ENCODE measurements at places on chromosomes 1 and 21.

DNA sequence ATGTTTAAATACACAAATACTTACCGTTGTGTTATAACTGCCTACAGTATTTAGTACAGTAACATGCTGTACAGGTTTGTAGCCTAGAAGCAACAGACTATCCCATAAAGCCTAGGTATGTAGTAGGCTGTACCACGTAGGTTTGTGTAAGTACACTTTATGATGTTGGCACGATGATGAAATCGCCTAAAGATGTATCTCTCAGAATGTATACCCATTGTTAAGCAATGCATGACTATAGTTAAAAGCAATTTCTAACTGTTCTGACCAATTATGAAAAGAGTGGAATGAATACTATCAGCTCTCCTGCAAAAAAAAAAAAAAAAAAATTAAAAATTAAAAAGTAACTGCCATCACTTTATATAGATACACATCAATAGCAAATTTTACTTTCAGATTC is 11.4 kb downstream of the HP1BP3 start:
- no peak for DNase-seq

DNA sequence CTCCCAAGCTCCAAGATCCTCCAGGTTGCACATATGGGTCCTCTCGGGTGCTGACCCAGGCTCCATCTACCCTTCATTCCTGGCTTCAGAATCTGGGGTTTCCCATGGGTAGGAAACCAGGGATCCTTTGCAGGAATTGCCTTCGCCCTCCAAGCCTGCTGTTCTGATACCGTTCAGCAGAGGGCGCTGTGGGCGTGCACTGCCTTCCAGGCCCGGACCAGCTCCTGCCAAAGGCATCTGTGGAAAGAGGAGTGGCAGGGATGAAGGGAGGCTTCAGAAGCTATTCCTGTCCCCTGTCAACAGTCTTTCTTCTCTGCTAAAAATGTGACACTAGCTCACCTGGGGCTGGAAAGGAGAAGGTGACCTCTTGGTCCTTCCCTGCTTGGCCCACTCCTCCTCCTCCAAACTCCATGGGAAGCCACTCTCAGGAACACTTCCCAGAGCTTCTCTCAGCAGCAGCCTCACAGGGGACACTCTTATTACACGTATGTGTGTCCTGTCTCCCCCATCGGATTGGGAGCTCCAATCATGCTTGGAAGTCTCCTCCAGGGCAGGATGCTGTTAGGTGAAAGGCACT is 71.2 kb downstream of the VWA5B1 start:
- peak; percentile 69 for DNase-seq

DNA sequence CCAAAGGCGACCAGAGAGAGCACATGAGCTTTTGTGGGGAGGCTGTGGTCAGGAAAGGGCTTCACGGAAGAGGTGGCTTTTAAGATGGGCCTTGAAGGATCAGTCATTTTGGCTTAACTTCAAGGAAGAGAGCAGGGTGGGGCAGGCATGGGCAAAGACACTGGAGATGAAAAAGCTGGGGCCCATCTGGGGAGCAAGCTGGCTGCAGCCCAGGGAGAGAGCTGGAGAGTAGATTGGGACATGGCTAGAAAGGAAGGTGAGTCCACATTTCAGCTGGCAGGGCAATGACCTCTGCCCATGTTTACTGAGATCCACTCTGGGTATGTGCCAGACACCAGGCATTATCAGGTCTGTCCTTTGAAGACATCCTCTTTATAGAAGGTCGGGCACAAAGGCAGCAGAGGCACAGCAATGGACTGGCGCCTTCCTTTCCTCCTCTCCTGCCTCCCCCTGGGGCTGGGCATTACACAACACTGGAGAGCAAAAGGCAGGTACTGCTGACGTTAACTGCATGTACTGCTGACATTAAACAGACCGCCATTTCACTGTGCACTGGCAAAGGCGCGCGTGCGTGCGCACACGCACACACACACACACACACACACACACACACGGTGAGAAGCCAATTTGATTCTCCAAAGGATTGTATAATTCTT is 2.2 kb upstream of the UBXN10 start:
- no peak for DNase-seq

- no peak for DNase-seq
Measured at GRCh38 chr1:51032936-51033335, 62.9 kb downstream of the CDKN2C start.

GRCh38 chr1:212975111-212975918 is 25.0 kb downstream of the VASH2 start:
- DNase-seq, result no peak

DNA sequence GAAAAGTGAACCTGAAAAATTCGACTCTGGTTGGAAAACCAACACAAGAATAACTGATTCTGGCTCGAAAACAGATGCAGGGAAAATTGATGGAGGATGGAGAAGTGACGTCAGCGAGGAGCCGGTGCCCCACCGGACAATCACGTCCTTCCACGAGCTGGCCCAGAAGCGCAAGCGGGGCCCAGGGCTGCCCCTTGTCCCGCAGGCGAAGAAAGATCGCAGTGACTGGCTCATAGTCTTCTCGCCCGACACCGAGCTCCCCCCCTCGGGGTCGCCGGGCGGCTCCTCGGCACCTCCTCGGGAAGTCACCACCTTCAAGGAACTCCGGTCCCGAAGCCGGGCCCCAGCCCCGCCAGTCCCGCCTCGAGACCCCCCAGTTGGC is 1.9 kb downstream of the RUSC1 start:
- DNase-seq, result no peak

DNA sequence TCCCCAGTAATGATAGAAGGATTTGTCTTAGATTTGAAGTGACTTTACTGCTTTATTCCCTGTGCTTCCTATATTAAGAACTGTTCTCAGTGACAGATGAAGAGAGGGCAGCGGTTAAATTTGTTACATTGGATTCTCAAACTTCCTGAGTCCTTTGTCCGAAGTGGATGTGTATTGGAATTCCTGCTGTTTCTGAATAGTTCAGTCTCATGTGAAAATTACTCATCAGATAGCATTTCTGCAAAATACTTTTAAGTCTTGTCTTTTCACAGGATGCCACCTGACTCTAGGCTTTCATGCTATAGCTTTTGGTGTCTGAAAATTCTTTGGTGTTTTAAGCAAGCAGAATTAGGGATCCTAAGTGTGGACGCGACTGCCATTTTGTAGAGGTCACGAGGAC is 83.6 kb downstream of the PRDM2 start:
- DNase-seq, result no peak

GRCh38 chr1:38746941-38747600 is 112.5 kb downstream of the RRAGC start:
- DNase-seq, result no peak

- DNase-seq, result no peak
Measured at GRCh38 chr1:8078176-8078671, 52.1 kb upstream of the ERRFI1 start.

DNA sequence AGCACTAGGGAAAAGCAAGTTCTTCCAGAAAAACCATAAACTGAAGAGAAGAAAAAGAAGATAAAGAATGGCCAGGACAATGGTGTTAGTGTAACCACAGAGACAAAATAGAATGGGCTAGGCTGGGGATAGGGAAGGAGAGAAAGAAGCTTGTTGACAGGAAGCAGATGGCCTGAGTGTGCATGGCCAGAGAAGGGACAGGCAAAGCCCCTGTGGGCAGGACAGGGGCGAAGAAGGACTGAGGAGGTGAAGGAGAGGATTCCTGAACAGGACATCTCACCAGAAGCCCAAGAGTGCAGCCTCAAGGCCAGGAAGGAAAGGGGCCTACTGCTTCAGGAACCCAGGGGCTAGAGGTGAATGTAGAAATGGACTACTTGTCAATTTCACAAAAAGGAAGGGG is 29.3 kb downstream of the IQGAP3 start:
- DNase-seq, result no peak

- DNase-seq, result no peak
Measured at GRCh38 chr21:43365611-43366426, 61.1 kb downstream of the SIK1 start.

DNA sequence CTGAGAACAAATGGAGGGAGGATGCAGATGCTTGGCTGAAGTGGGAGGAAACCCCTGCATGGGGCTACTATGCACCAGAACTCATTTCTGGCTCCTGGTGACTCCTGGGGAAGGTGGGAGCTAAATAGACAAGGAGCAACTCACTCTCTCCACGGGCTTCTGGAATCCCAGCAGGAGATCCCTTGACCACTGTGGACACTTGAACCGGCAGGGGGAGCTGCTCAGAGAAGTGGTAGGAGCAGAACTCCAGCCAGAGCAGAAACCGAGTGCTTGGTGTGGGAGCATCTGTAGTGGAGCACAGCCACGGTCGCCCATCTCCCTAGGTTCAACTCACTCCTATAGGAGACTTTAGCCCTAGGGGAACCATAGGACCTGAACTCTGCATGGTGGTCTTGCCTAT is 205.6 kb upstream of the GJB5 start:
- DNase-seq, result no peak

- no peak for DNase-seq
Measured at GRCh38 chr21:45721671-45722070, 78.1 kb downstream of the PCBP3 start.

DNA sequence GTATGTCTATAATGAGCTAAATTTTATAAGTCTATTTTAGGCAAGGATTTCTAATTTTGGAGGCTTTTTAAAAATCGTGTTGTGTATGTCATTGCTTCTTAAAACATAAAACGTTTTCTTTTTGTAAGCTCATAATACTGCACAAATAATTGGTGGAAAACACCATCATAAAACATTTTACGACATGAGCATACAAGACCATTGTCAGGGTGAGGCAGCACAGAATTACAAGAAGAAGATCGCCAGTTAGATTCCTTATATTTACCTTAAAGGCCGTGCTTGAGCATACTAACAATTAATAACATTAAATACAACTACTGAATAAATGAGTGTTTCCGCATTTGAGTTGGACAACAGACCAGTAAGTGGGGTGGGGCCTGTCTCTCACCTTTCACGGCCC is 19.1 kb upstream of the LMX1A start:
- no peak for DNase-seq

DNA sequence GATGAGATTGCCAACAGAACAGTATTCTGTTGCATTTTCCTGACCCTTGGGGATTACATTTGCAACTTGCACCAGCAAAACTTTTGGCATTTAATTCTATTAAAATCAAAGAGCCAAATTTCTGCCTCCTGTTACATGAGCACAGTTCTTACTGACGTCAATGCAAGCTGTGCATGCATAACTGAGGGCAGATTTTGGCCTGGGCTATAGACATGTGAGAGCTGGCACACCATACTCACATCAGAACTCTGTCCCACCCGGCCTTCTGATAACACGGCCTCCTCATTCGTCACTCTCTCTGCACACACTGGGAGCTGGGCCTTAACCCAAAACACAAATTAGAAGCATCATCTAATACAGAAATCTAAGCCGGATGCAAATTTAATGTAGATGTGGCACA is 31.5 kb downstream of the PAPPA2 start:
- DNase-seq, result no peak

DNA sequence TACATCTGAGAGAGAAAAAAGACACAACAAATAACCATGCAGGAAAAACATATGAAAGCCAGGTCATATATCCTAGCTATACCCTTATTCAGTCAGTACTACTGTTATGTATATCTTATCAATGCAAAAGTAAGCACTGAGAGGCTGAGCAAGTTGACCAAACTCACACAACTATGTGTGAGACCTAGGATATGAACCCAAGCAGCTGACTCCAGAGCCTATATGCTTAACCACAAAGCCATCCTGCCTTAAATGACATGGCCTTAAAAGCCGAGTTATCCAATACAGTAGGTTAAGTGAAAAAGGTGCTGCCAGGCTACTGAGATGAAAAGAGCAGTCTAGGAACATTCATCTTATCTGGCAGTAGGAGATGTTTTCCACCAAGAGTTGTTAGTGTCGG is 151.6 kb downstream of the RERE start:
- DNase-seq, result no peak

DNA sequence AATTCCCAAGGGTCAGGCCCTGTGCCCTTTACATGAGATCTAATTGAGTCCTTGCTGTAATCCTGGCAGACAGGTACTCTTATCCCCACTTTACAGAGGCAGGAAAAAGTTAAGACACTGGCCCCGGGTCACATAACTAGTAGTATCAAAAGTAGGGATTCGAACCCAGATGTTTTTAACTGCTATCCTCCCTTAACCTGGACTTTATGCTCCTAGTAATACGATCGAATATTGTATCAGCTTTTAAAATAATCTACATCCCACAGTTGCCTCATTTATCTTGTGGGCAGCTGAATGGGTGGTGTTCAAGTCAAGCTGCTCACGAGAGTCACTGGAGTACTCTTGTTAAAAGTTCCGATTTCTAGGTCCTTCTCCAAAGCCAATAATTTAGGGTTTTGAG is 25.5 kb upstream of the TMEM51 start:
- no peak for DNase-seq

DNA sequence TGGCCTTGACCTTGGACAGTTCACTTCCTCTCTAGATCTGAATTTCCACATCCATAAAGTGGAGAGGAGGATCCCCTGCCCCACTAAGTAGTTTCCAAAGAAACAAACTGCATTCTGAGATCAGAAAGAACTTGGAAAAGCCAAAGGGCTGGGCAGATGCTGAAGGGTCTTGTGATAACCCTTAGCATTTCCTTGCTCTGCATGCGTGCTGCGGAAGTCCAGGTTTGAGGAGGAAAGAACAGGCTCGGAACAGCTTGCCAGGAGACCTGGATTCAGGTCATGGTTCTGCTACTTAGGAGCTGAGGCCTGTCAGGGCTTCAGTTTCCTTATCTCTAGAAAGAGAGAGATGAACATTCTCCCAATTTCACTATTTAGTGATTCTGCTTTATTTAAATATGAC is 27.2 kb downstream of the IGFN1 start:
- DNase-seq, result no peak

- DNase-seq, result no peak
Measured at GRCh38 chr1:174447866-174448530, at the start of gene GPR52. Gene GPR52 (plus strand): TSS chr1:174447964. CDS start chr1:174448112, 148 bp downstream.

DNA sequence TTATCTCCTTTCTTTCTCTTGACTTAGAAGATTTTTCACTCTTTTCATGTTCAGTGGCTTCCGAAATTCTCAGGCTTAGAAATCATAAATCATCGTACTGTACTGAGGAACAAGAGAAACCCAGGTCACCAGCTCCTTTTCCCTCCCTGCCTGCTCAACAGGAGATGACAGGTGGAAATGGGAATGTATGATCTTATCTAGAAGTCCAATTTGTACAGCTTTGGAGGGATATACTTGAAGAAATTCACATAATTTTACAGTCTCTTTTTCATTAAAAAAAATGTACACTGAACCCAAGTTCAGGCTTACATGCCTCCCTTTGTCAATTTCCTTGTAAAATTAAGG is 11.7 kb downstream of the EVA1C start:
- no peak for DNase-seq

Measured in Right ventricle myocardium inferior (tissue), 1 donor.